ENCODE measurements at places on chromosomes 16 and 17. TPM values are rescaled to one million over a fixed set of nuclear protein-coding genes. Genes with fewer than 3 reads are reported as not detected.

TBC1D3C gene
- polyA plus RNA-seq, result 0.77 TPM

STH gene
- not detected for polyA plus RNA-seq

DNA sequence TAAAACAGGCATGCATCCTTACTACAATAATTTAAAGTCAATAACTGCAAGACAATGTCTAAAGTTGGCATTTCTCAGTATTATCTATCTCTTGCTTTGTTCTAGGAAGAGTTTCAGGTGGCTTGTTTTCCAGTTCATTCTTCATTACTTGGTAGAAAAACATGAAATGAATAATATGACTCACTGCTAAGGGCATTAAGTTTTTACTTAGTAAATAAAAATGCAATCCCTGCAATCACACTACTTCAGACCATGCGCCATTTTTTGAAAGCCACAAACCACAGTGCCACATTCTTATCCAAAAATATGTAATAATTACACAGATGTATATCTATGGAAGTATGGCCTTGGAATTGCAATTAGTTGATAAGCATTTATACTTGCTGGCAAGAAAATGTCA is 55.4 kb downstream of the CREBBP start:
- DNase-seq, result no peak

DNA sequence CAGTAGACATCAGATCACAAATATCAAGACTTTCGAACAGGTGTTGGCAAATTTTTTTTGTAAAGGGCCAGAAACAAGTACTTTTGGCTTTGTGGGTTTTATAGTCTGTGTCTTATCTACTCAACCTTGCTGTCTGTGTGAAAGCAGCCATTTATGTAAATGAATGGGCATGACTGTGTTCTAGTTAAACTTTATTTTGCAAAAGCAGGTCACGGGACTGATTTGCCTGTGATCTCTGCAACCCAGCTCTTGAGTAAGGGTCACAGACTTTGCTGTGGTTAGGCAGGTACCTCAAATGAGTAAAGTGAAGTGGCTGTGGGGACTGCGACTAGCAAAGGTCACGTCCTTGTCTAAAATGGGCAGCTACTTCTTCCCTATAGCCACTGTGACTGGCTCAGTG is 136.5 kb downstream of the FTO start:
- no peak for DNase-seq

- DNase-seq, result no peak
Observed at GRCh38 chr17:36921095-36921851, 16.0 kb upstream of the LHX1 start.

GRCh38 chr16:85986931-85987749 is 88.2 kb downstream of the IRF8 start:
- no peak for DNase-seq

DNA sequence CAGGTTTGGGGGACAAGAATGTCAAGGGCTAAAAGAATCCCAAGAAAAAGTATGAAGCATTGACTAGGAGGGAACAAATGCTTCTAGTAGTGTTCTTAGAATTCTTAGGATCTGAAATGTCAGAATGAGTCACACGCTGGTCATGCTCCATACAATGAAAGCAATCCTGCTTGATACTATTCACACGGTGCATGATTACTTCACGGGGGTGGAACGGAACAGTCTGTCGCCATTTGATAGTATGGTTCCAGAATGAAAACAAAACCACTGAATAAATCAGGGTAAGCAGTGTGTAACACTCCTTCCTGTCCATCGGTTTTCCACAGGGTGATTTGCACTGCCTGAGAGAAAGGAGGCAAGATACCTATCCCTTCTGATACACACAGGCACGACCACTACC is 22.9 kb upstream of the YWHAE start:
- DNase-seq, result no peak

GRCh38 chr17:77952368-77952767 is 6.1 kb upstream of the TNRC6C start:
- DNase-seq, result no peak

DNA sequence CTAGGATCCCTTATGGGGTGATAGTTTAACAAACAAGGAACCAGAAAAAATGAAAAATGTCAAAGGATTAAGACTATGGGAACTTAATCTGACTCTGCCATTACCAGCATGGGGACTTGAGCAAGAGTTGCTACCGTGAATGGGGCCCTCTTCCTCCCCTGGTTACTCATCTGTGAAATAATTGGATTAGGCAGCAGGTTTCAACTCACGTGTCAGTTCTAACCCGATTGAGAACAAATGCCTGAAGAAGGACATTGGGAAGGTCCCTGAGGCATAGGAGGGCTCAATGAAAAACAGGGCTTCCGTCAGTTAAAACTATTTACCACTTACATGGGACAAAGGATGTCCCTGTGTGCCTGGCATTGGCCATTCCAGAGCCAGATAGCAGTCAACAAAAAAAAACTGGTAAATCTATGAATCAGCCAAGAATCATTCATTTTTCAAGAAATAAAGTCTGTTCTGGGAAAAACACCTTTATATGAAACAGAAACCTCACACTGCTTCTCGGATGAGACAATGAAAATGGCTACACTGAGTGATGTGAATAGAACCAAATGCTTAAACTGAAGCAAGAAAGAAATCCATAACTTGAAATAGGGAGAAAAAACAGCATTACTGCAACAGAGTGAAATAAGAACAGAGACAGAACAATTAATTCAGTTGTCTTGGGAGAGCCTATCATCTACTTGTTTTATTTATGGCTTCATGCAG is 104.3 kb downstream of the ADAMTS18 start:
- no peak for DNase-seq

CHST4 gene
- polyA plus RNA-seq, result not detected

DNA sequence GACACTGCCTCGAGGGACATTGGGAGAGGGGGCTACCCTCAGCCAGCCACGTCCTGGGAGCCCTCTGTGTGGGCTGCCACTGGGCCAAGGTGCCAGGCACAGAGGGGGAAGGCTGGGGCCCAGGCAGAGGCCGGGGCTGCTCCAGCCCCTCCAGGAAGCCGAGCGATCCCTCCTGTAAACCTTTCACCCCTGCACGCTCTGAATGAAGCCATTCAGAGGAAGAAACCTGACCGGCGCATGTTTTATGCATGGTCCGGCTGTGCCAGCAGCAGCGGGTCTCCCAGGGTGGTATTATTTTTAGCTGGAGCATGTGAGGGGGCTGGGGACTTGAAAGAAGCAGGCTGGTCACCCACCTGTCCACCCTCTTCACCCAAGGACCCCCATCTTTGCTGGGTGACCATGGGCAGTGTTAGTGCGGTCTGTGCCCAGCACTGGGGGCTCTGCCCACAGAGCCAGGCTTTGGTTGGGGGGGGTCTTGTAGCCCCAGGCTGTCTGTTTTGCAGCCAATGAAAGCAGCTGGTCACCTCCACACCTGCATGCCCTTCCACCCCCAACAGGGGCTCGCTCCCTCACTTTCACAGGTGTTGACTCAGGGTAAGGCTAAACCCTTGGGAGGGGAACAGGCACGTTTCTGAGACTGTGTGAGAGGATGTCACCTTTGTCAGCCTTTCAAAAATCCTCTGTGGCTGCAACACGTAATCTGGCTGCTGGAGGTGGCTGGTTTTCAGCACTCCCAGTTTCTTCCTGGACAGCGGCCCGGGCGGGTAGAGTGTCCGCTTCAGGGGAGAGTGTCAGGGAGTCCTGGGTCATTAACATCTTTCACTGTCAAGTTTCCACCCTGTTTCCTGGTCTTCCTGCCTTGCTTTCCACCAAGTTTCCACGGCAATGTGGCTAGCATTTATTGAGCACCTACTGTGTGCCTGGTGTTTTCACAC is 77.1 kb upstream of the BRD7 start:
- DNase-seq, result no peak

GPR179 gene
- 0.09 TPM for polyA plus RNA-seq

DNA sequence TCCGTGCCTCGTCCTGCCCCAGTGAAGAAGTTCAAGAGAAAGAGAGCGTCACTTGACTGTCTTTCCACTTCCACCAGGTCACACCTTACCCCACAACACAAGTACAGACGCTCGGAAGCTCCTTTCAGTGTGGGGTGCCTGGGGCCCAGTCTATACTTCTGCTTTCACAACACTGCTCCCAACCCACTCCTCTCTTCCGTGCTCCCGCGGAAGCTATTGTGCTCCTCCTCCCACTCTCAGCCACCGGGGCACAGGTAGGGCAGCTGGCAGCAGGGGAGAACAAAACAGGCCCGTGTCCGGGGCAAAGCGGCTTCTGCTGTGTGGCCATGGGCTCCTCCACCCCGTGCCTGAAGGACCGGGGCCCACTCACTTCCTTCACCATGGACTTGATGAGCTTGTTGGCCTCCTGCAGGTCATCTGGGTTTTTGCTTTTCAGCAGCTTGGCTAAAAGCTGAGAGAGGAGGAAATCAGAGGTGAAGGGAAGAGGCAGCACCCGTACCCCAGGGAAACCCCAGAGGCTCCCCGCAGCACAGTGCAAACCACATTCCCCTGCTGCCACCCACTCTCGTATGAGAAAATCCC is 18.9 kb downstream of the GGA3 start:
- no peak for DNase-seq

DNA sequence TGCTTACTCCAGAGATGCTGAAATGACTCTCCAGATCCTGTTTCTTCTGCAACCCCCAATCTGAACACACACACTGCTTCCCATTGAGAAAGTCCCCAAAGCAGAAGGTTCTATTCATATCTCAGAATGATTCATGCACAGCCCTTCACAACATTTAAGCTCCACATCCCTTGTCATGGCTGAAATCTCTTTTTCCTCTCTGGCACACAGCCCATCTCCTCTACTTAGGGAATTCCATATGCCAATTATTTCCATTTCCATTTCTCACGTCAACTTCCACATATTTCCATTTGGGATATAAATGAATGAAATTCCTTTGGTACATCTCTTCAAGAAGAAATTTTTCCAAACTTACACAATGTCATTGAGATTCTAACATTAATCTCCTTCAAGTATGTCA is 119.6 kb downstream of the CDH11 start:
- no peak for DNase-seq

DNA sequence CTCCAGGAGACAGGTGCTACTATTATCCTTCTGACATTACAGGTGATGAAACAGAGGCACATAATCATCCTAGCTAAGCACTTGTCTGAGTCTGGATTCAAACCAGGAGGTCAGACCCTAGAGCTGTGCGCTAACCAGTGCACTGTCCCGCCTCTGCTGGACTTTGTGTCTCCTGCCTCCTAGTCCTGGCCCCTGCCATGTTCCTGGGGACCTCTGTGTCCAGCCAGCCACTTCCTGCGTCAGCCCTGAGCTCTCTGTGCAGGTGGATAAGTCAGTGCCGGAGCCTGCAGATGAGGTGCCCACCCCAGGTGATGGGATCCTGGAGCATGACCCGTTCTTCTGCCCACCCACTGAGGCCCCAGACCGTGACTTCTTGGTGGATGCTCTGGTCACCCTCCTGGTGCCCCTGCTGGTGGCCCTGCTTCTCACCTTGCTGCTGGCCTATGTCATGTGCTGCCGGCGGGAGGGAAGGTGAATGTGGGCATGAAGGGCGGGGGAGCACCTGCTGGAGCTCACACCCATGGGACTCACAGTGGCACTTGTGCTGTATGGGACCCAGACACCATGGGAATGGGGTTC is 4.2 kb downstream of the SGCA start:
- DNase-seq, result peak; percentile 27

DNA sequence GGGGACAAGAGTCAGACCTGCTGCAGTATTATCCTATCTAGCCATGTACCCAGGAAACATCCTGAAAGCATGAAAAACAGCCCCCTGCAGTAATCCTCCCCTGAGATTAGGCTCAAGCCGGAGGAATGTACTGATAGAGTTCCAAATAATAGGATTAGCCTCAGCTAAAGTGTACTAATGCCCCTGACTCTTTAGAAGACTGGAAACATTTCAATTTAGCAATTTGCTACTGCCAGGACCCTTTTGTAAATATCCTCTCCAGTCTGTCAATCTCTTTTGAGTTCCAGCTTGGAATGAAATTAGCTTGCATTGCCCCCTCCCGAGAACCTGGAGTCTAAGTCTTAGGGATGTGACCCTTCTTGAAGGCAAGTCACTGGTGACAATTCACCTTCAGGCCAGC is 110.8 kb upstream of the DNAH9 start:
- no peak for DNase-seq

DNA sequence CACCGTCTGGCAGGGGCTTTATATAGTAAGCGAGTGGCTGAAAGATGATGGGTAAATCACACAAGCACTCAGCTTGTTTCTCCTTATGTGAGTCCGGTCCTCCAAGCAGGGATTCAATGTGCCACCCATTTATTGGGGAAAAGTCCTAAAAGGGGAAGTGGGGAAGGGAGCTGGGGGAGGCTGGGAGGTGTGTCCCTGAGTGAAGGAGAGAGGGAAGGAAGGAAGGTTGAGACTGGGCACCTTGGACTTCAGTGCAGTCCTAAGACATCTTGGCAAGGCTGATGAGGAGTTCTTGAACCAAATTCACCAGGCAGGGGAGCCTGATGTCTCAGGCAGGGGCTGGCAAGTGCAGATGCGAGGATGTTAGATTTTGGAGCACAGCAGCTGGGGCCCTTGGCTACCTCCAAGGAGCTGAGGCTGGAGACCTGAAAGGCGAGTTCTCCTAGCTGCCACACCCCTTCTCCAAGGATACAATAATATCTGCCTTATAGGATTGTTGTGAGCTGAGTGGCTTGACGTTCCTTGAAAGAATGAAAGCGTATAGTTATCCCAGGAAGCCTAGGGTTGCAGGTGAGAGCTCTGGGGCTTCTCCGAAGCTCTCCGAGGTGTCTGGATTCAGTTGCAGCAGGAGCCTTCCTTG is 23.0 kb upstream of the CYLD start:
- DNase-seq, result no peak

- DNase-seq, result no peak
Observed at GRCh38 chr17:80960037-80960796, 31.4 kb upstream of the CHMP6 start.

GRCh38 chr17:48470388-48471034 is 40.5 kb upstream of the SKAP1 start:
- DNase-seq, result no peak

- DNase-seq, result no peak
Observed at GRCh38 chr16:2325181-2325580, 15.3 kb downstream of the ABCA3 start.

DNA sequence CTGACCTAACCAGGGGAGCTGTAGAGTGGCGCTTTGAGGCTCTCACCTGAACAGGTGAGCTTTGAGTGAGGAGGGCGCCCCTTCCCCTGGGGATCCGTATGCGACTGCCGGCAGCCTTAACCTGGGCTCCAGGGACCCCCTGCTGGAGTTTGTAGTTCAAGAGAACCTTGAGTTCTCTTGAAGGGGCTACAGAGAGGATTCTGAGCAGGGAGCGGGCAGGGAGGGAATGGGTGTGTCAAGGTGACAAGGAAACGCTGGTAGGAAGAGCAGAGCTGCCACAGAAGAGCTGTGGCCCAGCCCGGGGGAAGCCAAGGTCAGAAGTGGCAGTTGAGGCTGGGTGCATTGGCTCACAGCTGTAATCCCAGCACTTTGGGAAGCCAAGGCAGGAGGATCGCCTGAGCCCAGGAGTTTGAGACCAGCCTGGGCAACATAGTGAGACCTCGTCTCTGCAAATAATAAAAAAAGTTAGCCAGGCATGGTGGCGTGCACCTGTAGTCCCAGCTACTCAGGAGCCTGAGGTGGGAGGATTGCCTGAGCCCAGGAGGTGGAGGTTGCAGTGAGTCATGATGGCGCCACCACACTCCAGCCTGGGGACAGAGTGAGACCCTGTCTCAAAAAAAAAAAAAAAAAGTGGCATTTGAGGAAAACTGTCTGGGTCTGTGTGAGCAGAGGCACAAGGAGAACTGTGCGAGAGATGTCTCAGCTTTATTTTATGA is 1.2 kb downstream of the LLGL2 start:
- no peak for DNase-seq

HOXB7 gene
- polyA plus RNA-seq, result 3.0 TPM

- DNase-seq, result no peak
Observed at GRCh38 chr17:44982113-44982702, 14.1 kb upstream of the C1QL1 start.

COL1A1 gene
- 5.4 TPM for polyA plus RNA-seq

SLC16A6 gene
- 0.75 TPM for polyA plus RNA-seq
